ENCODE measurements at places on chromosomes 16 and 17. TPM values are rescaled to one million over a fixed set of nuclear protein-coding genes. Genes with fewer than 3 reads are reported as not detected.

DNA sequence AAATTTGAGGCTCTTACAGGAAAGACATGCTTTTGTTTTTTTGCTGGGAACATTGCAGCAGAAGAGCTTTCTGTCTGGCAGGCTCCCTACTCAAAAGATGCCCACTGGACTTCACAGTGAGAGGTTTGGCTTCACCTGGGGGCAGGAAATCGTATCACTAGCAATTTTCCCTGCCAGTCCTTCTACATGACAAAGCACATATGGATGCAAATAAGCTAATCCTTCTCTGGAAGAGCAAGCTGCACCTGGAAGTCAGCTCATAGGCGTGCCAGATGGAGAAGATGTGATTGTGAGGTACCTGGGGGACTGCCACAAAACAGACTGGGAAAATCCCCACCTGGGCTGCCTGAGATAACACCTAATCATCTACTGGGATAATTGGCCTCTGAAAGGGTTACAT lies 195.0 kb upstream of the CPHXL start:
- no peaks in the 10 kb centered on the region for H3K36me3 ChIP-seq
- DNase-seq: no peak
- no peak overlapping the region for H3K27ac ChIP-seq
- no peaks in the 10 kb centered on the region for H3K4me1 ChIP-seq

DNA sequence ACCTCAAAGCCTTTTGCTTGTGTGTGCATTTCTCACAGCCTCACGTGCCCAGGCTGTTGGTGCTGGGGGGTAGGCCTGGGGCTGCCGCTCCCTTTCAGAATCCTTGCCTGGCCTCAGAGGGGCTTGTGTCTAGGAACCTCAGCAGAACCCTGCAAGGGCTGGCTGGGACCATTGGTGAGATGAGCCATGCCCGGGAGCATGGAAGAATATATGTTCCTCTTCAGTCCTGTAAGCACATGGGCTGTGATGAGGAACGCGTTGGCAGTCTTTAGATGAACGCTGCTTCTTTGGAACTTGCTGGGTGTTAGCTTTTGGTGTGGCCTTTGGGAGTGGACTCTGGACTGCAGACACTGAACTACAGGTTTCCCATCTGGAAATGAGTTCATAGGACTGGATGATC lies 32.0 kb upstream of the SLC5A10 start:
- no peaks in the 10 kb centered on the region for H3K27me3 ChIP-seq
- no peak for DNase-seq
- H3K4me3 ChIP-seq: no peak overlapping the region

Gene CA10
- total RNA-seq: not detected

Gene EVPLL
- 2.8 TPM for total RNA-seq

DNA sequence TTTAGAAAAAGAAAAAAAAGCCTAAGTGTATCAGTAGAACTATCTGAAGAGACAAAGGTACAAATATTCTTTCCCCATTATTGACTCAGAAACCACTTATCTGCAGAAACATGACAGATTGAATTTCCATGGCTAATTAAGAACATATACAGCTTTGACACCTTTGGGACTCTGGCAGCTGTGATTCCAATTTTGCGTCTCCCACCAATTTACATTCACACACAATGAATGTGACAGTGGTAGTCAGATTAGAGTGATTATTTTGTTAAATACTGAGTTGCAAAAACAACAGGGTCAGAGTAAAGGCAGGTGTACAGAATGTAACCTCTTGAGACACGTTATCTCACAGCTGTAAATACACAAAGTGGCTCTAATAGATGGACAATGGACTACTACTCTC lies 5.3 kb upstream of the PPM1D start:
- no peak for DNase-seq
- peaks cover 16% of the 10 kb centered on the region for H3K4me1 ChIP-seq
- no peak overlapping the region for H3K27ac ChIP-seq
- H3K4me3 ChIP-seq: no peak overlapping the region
- no peaks in the 10 kb centered on the region for H3K36me3 ChIP-seq

DNA sequence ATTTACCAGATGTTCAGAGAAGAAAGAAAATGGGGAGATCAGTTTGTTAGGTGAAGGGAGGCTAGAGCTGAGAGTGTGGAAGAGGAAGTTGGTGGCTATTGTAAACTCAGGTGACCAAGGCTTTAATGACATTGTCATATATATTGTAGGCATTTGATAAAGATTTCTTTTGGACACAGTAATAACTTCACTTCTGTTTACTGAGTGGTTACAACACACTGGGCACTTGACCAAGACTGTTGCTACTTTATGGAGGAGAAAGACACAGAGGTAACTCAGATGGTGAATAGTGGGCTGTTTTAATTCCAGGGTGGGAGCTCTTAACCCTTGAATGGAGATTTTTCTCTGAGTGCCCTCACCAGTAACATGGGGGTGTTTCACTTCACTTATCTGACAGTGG lies 46.0 kb downstream of the TNRC6A start:
- DNase-seq: no peak
- H3K27me3 ChIP-seq: no peaks in the 10 kb centered on the region
- peaks cover 46% of the 10 kb centered on the region for H3K36me3 ChIP-seq
- H3K4me1 ChIP-seq: peaks cover 14% of the 10 kb centered on the region
- peak overlapping the region; percentile 8 for H3K27ac ChIP-seq

- no peaks in the 10 kb centered on the region for H3K27me3 ChIP-seq
- H3K4me3 ChIP-seq: no peak overlapping the region
- H3K36me3 ChIP-seq: no peaks in the 10 kb centered on the region
- H3K4me1 ChIP-seq: peaks cover 11% of the 10 kb centered on the region
- no peak overlapping the region for H3K27ac ChIP-seq
Measured at GRCh38 chr16:85415196-85416090, 197.7 kb upstream of the GSE1 start.

DNA sequence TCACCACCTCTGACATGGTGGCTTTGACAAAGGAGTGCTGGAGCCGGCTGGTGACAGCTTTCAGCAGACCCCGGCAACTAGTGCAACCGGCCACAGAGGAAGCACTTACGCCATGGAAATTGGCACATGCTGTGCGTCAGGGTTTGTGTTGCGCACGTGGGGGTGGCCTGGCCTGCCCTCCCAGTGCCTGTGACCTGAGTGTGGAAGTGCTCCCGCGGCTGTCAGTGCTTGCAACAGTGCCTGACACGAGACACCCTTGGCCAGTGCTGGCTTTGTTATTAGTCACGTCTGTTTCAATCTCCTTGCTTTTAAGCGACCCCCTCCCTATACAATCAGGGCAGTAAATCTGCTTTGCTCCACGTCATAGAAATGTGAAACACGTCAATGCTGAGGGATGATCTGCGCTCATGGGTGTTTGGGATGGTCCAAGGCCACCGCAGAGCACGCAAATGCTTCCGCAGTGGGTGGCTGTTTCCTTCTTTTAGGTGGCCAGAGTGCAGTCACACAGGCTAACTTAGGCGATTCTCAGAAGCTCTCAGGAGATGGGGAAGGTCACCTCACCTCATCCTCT lies 64.3 kb downstream of the PGS1 start:
- H3K36me3 ChIP-seq: no peaks in the 10 kb centered on the region
- H3K27ac ChIP-seq: no peak overlapping the region
- peaks cover 18% of the 10 kb centered on the region for H3K4me1 ChIP-seq
